ENCODE measurements at places on chromosomes 16 and 17.

GRCh38 chr16:29876594-29877249 is 13.7 kb upstream of the CDIPT start:
- DNase-seq, result no peak

GRCh38 chr17:73336408-73337329 is 24.9 kb upstream of the CDC42EP4 start:
- no peak for DNase-seq

- no peak for DNase-seq
Measured at GRCh38 chr16:27239906-27240655, 28.5 kb downstream of the NSMCE1 start.

DNA sequence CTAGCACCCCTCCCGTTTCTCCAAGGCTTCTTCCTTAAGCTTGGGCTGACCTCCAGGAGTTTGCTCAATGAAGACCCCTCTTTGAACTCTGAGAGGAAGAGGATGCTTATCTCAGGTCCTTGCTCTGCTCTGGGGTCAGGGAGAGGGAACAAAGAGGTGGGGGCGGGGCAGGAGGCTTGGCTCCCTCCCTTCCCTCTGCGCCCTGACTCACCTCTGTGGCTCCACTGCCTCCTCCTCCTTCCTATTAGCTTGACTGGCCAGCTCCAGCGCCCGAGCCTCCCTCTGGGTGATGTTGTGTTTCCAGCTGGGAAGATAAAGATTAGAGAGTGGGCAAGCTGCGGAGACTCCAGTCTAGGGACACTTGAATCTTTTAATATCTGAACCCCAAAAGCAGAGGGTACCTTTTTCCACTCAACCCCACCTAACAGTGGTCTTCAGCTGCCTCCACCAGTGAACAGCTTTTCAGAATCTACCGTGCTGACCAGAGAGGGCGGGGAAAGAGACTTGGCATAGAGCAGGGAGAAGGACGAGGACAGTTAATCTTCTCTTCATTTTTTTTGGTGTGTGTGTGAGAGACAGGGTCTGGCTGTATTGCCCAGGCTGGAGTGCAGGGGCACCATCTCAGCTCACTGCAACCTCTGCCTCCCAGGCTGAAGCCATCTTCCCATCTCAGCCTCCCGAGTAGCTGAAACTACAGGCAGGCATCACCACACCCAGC is 6.7 kb downstream of the GIP start:
- no peak for DNase-seq

GRCh38 chr17:40553694-40554534 is 11.4 kb downstream of the CCR7 start:
- no peak for DNase-seq

DNA sequence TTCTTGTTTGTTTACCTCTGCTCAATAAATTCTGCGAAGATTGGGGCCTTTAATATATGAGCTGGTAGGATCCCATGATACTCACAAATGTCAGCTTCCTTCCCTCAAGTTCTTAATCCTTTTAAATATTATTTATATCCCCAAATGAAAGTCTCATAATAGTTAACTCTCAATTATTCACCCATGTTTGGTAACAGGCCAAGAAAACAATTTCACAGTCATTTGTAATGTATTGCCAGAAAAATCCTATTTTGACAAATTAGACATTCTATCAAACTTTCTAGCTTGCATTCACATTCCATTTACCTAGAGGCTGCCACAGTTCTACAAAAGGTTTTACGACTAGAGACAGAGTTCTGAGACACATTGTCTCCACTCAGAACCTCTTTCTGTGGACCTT is 441.2 kb downstream of the UTP18 start:
- DNase-seq, result no peak

GRCh38 chr17:19940722-19941464 is 36.7 kb downstream of the AKAP10 start:
- no peak for DNase-seq

DNA sequence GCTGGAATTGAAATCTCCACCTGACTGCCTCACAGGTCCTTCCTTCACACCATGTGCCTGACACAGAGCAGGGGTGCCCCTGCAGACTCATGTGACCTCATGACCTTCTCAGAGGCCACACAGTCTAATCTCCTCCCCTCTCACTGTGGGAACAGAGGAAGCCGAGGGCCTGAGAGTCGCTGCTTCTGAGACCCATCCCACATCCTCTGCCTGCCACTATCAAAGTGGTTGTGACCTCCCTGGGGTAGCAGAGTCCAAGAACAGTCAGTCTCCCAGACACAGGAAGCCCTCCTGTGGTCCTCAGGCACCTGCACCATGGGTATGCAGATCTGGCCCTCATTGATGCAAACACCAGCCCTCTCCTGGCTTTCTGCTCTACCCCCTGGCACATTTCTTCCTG is 78.5 kb downstream of the RAB11FIP4 start:
- DNase-seq, result no peak

GRCh38 chr16:13697568-13697967 is 222.4 kb upstream of the ERCC4 start:
- no peak for DNase-seq

- peak; percentile 40 for DNase-seq
Measured at GRCh38 chr17:39231591-39232551, 6.1 kb upstream of the STAC2 start.

- no peak for DNase-seq
Measured at GRCh38 chr17:57240648-57241047, 15.7 kb upstream of the MSI2 start.

- no peak for DNase-seq
Measured at GRCh38 chr17:64252831-64253230, 10.2 kb downstream of the TEX2 start.

DNA sequence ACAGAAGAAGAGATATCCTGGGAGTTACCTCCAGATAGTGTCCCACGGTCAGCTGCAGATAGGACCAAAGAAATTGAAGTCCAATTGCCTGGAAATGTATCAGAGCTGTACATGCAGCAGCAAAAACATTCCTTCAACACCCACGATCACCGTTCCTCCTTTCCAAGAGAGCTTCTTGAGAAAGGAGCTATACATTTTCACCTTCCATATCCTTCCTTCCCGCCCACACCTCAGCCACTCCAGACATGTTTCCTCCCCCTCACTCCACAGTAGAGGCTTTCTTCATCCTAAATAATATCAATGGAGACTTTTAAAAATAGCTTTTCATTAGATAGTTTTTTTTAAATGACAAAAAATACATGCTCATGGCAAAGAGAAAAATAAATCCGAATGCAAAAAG is 87.6 kb downstream of the HS3ST2 start:
- no peak for DNase-seq

DNA sequence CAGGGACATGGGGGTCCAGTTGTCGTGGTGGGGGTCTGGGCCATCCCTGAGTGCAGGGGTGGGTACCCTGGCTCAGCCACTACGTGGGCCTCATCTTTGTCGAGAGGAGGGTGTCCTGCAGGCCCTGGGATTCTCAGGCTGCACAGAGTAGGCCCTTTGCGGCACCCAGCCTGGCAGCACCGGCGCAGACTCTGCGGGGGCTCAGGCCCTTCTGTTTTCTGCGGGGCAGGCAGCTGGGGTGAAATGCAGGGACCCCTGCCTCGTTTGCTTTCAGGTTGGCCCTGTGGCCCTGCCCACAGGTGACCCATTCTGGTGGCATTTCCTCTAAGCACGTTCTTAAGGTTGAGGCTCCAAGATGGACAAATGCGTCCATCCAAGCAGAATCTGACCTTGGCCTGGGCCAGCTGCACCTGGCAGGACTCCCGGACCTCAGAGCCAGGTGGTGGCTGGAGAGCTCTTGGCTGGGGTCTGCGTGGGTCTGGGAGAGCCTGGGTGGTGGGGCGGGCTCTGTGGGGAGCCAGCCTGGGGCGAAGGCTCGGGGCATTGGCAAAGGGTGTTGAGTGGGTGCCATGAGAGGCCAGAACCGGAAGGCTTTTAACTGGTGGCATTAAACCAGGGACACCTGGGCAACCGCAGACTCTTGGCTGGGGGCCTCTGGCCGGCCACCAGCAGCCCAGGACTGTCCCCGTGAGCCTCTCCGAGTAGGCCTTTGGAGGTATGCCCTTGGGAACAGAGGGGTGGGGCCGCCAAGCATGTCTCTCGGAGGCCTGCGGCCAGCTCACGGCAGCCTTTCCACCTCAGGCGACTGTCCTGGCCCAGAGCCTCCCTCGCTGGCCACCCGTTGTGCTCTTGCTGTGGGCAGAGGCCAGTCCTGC is 16.9 kb downstream of the PRSS27 start:
- no peak for DNase-seq

GRCh38 chr17:74368341-74369081 is 1.2 kb downstream of the GPR142 start:
- DNase-seq, result peak; percentile 77

GRCh38 chr16:20214401-20214800 is 112.9 kb downstream of the GP2 start:
- DNase-seq, result no peak

GRCh38 chr16:56298948-56299596 is 107.8 kb downstream of the GNAO1 start:
- no peak for DNase-seq

DNA sequence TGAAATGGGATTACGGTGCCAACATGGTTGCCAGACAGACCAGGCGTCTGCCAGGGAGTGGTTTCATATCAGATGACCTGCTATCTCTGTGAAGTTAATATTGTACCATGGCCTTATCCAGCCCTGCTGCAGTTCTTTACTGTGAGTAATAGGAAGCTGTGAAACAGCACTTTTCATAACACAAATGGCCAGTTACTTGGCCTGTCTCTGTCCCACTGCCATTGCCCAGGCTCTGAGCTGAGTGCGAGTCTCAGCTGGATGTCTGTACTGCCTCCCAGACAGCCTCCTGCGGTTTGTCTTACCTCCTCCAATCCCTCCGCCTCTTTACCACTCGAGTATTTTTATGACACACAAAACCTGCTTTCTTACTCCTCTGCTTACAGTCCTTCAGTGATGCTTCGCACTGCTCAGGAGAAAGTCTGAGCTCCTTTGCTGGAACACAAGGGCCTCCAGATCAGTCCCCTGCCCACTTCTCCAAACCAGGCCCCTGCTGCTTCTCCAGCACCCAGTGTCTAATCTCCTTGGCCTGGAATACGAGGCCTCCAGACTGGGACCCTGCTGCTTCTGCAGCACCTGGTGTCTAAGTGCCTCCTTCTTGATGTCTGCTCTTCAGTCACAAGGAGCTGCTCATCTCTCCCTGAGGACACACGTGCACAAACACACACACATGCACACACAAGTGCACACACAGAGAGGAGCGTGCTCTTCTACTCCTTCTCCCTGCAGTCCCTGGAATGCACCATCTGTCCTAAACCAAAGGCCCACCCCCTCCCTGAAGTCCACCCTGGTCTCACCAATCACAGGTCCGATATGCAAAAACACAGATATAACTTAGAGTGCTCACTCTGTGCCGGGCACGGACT is 17.1 kb upstream of the RHOT1 start:
- no peak for DNase-seq

GRCh38 chr17:67021743-67022450 is 22.5 kb upstream of the CACNG1 start:
- DNase-seq, result no peak

DNA sequence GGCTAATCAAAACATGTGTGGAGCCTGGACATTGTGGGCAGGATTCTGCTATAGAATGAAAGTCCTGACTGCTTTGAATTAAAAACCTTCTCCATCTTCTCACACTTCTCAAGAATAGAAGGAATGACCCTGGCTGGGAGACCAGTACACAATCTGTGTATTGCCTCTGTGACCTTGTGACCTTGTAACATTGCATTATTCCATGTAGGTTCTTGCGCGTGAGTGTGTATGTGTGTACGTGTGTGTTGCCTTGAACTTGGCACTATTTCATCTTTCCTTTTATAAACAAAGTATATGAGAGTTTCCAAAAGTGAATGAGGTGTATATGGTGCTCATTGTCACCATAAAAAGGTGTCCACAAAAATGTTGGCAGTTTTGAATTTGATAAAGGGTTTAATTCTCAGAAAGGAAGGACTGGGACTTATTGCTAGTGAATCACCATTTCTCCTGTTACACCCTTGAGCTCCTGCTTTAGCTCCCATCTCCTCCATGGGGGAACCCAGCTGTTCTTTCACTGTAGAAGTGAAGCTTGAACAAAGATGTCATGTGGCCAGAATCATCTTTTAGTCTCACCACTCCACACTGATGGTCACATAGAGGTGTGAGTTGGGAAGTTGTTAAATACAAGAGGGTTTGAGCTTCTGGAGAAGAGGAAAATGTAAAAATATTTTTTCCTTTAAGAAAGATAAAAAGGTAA is 244.9 kb downstream of the FTO start:
- DNase-seq, result no peak

DNA sequence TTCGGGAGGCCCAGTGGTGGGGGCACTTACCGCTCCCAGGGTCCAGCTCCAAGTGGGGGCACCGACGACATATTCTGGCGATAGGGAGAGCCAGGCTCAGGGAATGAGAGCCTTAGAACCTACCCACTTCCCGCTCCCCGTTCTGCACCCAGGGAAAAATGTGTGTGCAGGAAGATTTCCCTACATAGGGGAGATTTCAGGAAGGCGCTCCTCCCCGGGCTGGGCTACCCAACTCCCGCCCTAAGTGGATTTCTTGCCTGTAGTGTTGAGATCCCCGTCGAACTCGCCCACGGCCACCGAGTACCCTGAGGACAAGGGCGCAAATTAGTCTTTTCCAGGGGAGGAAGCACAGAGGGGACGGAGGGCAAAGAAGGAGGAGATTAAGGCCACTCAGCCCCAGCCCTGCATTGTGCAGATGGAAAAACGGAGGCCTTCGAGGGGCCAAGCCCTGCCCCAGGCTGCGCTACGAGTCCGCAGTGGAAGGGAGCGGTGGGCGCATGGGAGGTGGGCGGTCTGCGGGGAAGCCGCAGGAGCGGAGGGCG is 5.1 kb downstream of the ITGA2B start:
- DNase-seq, result no peak

DNA sequence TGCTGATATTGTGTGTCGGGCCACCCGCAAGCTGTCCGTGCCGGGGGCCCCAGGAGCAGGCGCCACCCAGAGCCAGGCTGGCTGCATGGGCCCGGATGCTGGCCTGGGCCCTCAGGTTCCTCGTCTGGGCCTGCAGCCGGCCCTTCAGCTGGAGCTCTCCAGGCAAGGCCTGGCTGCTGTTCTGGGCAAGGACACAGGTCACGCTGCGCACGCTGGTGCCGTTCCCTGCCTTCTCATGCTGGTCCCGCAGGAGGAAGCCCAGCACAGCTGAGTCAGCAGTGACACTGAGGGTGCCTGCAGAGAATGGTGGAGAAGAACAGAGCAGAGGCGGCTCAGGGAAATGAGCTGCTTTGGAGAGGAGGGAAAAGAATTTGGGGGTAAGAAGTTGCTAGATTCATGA is 79.9 kb downstream of the RMI2 start:
- DNase-seq, result no peak

- no peak for DNase-seq
Measured at GRCh38 chr16:8733849-8734540, 59.6 kb downstream of the ABAT start.

DNA sequence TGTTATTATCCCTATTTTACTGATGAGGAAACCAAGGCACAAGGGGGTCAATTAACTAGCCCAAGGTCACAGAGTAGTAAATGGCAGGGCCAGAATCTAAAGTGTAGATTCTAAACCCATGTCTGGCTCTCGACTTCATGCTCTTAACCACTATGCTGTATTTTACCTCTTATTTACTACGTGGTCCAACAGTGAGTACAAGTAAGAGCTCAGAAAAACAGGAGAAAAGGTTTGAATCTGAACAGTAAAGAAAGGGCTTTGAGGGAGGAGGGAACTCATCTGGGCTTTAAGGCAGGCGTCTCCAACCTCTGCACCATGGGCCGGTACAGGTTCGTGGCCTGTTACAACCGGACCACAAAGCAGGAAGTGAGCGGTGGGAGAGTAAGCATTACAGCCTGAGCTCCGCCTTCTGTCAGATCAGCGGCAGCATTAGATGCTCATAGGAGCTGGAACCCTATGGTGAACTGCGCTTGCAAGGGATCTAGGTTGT is 62.9 kb downstream of the SMURF2 start:
- no peak for DNase-seq

All from NCI-H1694 treated with DMSO at 0.1 percent for 48 hours (cell line).